ENCODE measurements at places on chromosomes 2 and 18.

DNA sequence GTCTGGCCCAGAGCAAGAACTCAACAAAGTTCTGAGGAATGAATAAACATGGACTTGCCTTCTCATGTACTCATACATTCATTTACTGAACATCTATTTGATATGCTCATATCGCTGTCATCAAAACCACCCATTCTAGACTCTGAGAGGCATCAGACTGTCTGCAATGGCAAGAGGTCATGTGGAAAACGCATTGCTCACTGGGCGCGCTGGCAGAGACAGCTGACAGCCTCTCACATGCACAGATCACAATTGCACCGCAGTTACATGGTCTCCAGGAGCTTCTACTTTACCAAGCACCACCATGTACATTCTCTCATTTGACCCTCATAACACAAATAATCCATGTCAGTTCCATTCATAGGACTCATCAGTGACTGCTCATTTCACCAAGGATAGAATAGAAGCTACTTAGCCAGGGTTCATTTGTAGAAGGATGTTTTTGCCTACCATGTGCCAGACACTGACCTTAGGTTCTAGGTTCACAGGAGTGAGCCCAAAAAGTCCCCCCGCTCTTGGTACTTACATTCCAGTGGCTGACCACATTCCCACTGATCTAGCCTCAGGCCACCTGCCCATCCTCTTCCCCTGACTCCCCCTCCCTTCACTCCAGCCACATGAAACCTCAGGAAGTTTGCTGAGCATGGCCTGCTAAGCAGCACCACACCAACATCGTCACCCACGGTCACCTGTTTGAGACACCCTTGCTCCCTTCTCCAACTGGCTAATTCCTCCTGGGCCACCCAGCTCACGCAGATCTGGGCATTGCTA lies 6.1 kb downstream of the FAM124B start:
- no peak for DNase-seq

DNA sequence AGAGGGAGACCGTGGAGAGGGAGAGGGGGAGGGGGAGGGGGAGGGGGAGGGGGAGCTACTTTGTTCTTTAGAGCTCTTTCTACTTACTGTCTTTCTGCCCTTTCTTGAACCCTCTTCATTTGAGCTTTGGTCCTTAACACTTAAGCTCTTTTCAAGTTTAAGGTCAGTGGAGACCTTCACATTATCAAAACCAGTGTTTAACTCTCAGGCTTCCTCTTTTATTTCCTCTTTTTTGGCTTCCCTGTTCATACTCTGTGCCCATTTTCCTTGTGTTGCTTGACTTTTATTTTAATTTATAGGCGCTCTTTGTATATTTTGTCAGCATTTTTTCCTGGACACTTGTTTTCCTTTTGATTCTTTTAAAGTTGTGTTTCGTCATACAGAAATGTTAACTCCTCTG lies 37.1 kb downstream of the ACSL3 start:
- DNase-seq: no peak

DNA sequence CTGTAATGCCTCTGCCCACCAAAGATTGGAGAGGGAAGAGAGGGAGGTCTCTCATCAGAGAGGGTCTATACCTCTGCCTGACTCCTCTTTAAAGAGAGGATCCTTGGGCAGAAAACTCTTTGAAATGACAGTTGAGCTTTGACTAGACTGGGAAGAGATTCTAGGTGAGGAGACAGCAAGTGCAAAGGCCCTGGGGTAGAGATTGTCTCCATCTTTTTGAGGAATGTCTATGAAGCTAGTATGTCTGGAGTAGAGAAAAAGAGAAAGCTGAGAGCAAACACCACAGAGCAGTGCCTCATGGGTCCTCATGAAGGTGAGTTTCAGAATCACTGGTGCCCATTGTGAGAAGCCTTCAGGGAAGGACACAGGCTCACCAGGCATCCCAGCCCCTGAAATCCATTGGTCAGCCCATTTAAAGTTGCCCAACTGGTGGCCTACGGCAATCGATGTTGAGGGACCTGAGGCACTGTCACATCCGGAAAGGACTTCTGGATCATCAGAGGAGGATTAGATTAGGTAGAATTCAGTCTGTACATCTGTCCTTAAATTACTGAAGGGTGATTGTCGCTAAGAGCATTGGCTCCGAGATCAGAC lies 31.5 kb downstream of the LBH start:
- no peak for DNase-seq

- DNase-seq: peak; percentile 83
Measured at GRCh38 chr2:187842978-187843847, 289.0 kb upstream of the TFPI start.

DNA sequence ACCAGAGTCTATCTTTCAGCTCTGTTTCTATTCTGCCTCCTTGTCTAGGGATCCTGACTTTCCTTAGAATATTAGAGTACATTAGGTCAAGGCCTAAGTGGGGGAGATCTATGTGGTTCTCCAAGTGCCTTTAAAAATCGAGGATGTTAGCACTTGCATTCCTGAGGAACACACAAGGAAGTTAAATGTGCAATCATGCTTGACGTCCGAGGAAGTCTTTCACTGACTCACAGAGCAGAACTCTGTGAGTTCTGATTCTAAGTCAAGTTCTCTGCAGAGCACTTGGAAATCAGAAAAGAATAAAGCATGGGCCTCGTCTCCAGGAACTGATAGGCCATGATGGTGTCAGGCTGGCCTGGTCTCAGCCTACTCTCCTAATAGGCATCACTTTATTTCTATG lies 17.2 kb downstream of the FHOD3 start:
- DNase-seq: peak; percentile 88

DNA sequence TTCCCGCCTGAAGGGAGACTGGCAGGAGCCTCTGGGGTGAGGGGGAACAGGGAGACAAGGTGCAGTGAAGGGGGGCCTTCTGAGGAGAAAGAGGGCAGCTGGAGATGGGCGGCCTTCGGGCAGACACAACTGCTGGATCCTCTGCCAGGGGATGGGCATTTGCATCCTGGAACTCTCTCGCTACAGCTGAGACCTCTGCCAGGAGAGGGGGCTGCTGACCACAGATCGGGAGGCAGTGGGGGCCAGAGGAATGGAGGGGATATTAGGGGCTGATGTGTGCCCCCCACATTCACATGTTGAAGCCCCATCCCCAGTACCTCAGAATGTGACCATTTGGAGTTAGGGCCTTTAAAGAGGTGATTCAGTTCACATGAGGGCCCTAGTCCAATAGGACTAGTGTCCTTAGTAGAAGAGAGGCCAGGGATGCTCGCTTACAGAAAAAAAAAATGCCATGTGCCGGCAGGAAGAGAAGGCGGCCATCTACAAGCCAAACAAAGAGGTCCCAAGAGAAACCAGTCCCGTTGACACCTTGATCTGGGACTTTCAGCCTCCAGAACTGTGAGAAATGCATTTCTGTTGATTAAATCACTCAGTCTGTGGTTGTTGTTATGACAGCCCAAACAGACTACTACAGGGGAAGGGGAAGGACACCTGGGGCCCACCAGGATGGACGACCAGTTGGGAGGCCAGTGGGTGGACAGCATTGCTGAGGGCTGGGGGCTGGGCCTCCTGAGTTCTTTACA lies 50.0 kb downstream of the TRABD2A start:
- DNase-seq: no peak

DNA sequence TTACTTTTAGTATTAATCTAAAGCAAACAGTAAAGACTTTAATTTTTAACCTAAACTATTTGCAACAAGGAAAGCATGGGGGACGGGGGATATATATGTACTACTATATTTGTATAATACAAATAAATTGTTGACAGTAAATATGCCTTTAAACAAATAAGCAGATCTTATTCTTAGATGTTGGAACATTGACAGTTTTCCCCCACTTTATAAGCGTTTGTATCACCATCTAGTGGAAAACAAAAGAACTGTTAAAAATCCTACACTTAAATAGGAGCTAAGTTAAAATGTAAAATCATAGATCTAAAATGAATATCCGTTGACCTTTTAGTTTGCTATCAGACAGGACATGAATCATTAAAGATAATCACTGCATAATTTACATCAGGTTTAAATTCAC lies 50.0 kb downstream of the RBBP8 start:
- DNase-seq: peak; percentile 66

- no peak for DNase-seq
Measured at GRCh38 chr2:13143451-13143850, 426.7 kb downstream of the TRIB2 start.

DNA sequence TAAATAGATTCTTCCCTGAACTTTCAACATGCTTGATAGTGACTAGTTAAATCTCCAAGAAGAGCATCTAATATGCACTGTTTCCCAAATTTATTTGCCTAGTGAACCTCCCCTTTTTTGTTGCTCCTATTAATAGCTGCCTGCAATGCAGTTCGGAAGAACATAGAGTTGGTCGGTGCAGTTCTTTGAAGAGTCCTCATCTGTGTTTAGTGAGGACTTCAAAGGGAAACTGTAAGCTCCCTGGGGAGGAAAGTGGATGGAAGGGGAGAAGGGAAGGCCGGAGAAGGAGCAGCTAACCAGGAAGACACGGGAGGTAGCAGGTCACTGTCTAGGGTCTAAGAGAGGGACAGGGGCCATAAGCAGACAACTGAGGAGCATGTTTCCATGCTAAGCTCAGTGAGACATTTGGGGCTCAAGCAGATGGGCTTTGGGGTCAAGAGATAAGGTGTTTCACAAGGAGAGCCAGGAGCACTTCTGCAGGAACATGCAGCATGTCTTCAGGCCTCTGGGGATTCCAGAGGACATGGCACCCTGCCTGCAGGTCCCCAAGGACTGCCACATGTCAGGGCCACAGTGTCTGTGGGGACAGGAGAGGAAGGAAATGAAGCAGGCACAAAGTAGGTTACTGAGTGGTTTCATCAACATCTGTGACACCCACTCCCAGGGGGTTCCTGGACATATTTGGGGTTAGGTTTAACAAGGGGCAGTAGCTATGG lies 48.7 kb upstream of the ANXA4 start:
- no peak for DNase-seq

- DNase-seq: no peak
Measured at GRCh38 chr2:127085317-127085681, 21.7 kb downstream of the BIN1 start.

DNA sequence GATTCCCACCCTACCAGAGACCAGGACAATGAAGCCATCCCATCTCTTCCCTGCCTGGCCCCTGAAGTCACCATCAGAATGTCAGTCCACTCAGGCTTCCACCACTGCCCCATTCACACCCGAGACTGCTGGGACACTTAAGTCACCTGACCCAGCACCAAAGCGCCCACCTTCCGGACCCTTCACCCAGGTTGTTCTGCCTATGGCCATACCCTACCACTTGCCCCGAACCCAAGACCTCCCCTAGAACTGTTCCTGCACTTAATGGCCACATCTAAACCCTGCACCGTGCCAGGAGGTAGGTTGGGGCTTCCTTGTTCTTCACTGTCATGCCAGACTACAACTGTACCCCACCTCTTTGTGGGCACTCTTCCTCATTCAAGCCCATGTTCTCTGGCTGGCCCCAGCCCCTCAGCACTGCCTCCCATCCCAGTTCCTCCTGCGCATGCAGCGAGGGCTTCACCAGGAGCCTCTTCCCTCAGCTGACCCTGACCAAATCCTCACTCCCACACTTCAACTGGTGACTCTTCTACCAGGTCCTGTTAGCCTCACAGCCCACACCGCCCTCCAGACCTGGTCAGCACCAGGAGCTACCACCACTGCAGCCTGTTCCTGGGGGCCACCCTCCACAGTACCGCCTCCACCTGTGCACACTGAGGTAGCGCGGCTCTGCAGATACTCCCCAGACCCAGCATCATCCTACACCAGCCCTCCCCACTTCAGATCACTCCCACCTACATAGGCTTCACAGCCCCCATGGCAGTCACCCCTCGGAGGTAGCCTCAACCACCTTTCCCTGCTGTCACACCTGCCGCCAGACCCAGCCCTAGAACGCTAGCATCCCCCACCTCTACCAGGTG lies 8.3 kb upstream of the ADRA2B start:
- no peak for DNase-seq

DNA sequence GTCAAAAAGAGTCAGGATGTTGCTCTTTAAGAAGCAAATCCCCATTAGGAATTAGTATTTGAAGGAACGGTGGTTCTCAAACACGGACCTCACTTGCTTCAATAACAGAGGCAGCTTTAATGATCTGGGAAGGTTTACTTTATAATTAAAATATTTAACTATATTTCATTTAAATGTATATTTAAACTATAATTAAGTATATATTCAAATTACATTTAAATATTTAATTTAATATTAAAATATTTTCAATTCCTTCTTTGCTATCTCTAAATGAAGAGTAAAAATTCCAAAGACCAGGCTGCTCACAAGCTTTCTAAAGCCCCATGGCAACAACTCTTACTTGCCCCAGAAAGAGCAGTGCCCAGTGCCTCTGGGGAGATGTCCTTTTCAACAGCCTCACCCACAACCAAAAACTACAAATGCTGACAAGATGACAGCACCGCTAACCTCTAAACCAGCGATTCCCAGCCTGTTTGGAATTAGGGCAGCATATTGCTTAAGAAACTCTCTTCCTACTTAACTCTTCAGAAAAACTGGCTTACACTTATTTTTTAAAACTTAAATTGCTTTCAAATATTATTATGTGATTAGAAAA lies 62.9 kb upstream of the POU3F3 start:
- no peak for DNase-seq

DNA sequence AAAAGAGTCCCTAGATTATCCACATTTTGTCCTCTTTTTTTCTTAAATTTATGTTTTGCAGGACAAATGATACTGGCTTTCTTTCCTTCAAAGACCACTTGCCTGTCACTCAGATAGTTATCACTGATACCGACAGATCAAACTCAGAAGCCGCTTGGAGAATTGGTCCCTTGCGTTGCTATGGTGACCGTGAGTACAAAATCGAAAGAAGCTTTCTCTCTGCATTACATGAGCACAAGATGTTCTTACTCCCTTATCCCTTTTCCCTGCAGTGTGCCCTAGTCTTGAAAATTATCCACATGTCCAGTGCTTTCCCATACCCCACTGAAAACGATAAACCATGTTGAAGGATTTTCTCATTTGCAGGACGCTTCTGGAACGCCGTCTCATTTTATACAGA lies 738.5 kb downstream of the CNTNAP5 start:
- no peak for DNase-seq

DNA sequence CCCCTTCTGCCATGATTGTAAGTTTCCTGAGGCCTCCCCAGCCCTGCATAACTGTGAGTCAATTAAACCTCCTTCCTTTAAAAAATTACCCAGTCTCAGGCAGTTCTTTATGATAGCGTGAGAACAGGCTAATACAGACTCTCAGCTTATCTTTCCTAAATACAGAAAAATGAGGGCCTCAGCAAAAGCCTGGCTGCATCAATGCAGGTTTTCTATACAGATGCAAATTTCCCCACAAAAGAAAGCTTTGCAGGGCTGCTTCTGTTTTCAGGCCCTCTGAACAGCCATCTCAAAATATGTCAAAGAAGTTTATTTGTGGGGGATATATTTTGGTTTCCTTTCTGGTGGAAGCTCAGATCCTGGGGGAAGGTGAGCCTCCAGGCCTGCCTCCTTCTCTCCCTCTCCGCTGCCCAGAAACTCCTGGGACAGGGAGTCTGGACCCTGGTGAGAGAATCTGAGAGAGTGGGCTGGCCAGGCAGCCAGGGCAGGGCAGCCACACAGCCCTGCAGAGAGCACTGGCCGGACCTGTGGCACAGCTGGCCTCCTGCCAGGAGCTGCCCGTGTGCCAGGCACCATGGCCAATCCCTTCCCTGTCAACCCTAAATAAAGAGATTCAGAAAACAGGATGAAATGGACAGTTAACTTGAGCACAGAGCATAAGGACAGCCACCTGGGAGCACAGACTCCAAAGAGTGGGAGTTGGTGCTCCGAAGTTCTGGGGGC lies 21.6 kb upstream of the AGXT start:
- DNase-seq: no peak

GRCh38 chr2:10668402-10669012 lies 21.3 kb downstream of the NOL10 start:
- peak; percentile 74 for DNase-seq
